Activated gamma-delta T cell (primary cell): ENCODE measurements at places on chromosomes 4 and X.

DNA sequence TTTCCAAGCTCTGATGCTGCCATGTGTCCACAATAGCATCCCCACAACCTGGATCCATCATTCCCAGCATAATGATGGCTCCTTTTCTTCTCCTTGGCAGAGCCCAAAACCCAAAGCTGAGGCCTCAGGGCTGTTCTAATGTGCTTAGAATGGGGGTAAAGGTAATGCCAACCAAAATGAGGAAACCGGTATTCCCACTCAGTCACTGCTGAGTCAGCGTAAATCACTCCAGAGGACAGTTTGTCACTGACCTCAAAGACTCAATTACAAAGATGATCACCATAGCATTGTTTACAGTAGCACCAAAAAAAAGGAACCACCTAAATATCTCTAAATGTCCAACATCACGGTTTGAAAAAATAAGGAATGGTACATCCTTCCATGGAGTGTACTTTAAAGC, 41.2 kb downstream of the OTOP1 start:
- no peak for DNase-seq

DNA sequence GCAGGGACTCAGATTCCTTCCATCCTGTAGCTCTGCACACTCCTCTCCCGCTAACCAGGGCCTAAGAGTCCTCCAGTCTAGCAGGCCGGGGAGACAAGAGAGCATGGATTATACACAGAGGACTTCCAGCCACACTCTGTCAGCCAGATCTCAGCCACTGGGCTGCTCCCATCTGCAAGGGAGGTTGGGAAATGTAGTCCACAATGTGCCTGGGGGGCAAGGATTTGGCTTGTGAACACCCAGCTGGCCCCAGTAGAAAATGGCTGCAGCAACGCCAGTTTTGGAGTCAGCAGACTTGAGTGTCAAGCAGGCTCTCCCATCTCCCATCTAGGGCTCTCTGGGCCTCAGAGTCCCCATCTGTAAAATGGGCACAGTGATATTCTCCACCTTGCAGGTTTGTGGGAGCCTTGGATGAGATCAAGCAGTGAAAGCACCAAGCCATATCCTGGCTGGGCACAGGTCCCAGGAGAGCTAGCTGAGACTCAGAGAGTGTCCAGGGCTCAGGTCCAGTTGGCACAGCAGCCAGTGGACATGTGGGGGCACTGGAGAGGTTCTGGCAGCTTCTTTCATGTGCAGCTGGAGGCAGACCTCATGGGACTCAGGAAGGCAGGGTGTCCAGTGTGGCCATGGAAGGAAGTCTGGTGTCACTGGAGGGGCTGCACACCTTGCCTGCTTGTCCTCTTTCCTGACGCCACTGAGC, 14.6 kb downstream of the PSAPL1 start:
- DNase-seq = no peak

- no peak for DNase-seq
Observed at GRCh38 chr4:145635630-145636029, 16.4 kb downstream of the MMAA start.

DNA sequence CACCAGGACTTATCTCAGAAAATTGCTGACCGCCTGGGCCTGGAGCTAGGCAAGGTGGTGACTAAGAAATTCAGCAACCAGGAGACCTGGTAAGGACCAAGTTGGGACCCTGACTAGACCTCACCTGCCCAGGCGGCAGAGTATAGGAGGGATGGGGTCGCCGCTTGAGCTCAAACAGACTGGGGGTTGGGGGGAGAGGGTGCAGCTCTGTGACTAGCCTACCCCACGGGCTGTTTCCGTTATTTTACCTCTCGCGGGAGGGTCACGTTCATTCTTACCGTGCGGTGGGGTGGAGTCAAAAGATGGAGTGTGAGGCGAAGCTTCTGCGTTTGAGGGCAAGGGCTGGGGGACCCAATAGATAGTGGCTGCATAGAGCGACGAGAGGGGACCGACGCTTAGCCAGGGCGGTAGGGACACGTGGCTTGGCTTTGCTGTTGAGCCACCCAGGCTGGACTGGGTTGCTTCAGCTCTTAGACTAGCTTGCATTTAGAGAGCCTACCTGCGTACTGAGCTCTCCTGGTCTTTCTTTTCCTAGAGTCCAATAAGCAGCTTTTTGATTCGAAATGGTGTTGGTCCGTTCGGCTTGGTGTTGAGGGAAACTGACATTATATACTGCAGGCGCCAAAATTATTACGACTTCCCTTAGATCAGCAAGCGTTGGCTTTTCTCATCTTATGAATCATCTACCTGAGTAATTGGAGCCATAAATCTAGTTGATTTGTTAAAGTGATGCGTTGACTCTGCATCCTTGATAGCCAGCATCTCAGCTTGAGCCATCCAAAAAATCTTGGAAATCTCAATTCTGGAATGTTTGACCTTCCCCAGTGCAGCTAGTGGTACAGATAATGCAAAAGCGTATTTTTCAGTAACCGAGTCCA, 591 bp downstream of the PRPS1 start:
- no peak for DNase-seq

- DNase-seq = no peak
Observed at GRCh38 chr4:102639598-102639997, 121.2 kb downstream of the MANBA start.

- DNase-seq = no peak
Observed at GRCh38 chr4:104896660-104897645, 249.7 kb upstream of the TET2 start.

DNA sequence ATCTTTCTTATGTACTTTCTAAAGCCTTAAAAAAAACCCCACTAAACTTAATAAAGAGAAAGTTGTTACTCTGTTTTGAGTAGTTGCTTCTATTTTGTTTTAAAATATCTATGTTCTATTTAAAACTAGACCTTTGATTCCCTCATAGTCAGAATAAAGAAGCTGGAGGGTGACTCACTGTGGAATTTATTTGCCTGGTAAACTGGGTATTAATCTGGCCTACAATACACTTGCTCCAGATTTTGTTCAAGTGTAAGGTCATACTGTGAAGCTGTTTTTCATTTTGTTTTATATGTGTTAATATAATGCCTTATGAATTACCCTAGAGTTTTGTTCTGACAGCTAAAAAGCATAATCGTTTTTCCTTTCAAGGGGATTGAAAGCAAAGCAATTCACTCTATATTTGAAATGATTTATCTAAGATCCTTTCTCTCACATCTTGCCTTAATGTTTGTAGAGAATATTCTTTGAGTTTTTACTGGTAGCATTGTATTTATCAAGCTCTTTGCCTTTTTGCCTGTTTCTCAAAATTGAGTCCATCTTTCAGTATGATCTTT, 277.4 kb upstream of the PITX2 start:
- DNase-seq = no peak

- DNase-seq = no peak
Observed at GRCh38 chr4:81826335-81826734, 354.6 kb upstream of the RASGEF1B start.

DNA sequence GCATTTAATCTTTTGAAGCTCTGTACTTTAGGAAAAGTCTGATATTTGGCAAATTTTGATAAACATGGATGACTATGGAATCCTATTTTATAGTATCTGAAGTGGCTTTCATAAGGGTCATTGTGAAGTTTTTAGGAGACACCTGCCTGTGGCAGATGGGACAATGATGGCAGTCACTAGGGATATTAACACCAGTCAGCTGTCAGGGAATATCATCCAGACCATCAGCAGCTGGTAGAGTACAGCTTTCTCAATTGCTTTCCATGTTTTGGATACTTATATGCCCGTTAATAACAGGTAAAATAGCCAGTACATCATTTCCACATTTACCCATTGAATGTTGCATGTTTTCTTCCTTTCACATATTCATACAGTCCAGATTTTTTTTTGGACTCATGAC, 39.1 kb downstream of the NPNT start:
- no peak for DNase-seq

GRCh38 chrX:18390941-18391538, 34.4 kb upstream of the CDKL5 start:
- DNase-seq = no peak

DNA sequence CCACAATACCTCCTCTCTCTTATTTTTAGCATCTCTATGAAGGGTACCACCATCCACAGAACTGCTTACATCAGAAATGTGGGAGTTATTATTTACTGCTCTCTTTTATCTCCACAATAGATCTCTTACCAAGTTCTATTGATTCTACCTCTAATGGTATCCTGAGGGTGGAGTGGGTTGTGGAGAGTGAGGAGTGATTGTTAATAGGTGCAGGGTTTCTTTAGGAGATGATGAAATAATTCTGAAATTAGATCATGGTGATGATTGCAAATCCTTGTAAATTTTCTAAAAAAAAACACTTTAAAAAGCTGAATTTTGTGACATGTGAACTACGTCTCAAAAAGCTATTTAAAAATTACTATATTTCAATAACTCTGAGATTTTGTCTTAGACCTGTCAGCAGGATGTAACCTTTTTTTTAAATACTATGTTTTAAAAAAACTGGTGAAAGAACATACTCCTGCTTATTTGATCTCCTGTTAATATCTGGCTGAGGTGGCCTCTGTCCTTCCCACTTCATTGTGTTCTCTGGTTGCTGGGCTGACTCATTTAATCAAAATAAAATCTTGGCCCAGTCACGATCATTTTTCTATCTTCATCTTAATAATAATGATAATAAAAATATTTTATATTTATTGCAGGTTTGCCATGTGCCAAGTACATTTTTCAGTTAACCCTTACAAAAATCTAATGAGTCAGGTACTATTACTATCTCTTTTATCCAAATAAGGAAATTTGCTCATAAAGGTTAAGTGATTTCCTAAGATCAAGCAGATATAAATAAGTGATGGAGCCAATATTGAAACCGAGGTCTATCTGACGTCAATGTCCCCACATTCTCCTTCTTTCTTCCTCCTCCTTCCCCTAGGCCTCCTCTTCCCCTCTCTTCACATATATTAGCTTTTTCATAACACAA, 73.5 kb downstream of the GLUD2 start:
- DNase-seq = no peak

- no peak for DNase-seq
Observed at GRCh38 chr4:88240297-88240714, 44.1 kb downstream of the PPM1K start.

DNA sequence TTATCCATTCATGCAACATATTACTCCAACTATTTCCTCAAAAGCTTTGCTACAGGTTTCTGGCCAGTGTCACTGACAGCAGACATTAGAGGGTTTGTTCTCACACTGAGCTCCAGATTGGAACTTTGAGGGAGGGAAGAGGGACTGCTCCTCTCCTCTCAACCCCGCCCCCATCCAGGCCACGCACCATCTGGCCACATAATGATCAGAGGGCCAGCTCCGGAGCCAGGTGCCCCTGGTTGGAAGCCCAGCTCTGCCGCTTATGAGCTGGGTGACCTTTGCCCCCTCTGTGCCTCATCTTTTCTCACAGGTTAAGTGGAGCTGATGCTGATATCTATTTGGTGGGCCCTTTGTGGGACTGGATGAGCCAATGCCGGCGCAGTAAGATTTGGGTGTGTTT, 55.8 kb downstream of the C4orf50 start:
- DNase-seq = no peak

DNA sequence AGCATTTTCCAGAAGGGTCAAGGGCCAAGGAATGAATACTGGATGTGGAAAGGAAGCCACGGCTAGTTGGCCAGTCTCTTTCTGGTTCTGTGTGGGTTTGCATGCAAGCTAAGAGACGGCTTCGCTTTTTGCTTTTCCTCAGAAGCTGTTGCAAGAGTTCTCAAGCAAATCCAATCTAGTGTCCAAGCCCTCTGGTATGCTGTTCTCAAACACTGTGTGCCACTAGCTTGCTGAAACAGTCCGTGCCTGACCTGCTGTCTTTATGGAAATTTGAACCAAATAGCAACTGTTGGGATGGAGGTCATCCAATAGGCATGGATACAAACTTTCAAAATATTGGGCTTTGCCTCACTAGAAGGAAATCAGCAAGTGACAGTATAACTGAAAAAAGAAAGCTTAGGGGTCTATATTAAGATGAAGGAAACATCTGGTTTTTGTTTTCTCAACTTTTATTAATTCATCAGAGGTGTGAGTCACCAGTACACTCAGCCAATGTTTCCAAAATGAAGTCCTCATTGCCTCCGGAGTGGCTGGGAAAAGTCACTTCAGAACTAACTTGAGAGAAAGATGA, 70.5 kb downstream of the SLC9A6 start:
- DNase-seq = no peak

DNA sequence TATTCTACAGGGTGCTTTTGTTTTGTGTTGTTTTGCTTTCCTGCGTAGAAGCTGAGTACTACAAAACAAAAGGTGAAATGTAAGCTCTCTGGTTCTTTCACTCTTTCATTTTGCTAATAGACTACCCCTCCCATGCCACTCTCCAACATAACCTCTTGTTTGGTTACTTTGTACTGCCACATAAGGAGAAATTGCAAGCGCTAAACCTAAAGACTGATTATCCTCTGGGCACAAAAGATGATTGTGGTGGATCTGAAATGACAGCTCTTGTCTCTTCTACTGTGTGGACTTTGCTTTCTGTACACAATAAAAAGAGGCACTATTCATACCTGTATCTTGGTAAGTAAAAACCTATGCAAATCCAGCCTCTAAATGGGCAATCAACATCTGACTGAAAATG, 5.3 kb downstream of the MBNL3 start:
- no peak for DNase-seq

DNA sequence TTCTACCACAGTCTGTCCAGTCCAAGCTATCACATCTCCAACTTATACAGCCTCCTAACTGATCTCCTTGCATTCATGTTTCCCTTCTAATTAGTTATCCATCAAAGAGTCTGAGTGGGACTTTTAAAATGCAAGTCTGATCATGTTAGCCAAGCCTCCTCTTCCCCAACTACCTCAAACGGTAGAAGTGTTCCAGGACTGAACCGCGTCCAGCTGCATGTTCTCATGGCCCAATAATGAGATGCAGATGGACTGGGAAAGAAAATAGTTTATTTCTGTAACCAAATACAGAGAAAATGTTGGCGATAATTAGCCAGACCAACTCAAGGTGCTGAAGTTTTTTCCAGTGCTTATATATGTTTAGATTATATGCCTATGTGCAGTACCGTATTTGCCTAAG, 46.6 kb upstream of the PPP1R2C start:
- no peak for DNase-seq

DNA sequence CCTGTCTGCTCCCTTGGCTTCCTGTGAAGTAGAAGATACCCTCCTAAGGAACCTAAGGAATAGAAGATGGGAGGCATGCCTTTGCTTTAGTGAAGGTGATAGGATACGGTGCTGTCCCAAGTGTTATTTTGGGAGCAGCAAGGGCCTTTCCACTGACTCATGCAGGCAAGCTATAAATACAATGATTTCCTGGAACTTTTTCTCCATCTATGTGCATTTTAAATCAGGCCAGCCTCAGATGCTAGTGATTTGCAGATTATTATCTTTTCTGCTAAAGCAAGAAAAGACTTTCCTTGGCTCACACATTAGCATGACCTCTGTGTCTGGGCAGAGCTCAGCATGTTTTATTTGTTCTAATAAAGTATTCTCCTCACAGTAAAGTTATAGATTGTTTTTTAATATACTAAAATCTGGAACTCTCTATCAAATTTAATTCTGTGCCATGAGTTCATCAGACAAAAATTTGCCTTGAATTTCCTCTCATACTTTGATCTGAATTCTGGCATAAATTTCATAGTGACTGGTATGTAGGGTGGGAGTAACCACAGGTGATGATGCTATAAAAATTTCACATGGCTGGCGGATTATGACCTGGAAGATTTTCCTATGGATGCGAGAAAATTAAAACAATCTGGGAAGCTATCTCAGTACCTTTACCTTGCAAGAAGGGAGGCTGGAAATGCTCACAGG, 131.7 kb downstream of the REPS2 start:
- no peak for DNase-seq
